ENCODE measurements at places on chromosomes 16 and 17.

GRCh38 chr16:87953308-87954215, 2.3 kb downstream of the BANP start:
- DNase-seq = no peak

- no peak for DNase-seq
Measured at GRCh38 chr17:72124438-72124775, 3.6 kb downstream of the SOX9 start.

- no peak for DNase-seq
Measured at GRCh38 chr16:24978370-24978914, 36.7 kb downstream of the ARHGAP17 start.

- DNase-seq = no peak
Measured at GRCh38 chr17:82092094-82092586, 5.9 kb downstream of the FASN start.

DNA sequence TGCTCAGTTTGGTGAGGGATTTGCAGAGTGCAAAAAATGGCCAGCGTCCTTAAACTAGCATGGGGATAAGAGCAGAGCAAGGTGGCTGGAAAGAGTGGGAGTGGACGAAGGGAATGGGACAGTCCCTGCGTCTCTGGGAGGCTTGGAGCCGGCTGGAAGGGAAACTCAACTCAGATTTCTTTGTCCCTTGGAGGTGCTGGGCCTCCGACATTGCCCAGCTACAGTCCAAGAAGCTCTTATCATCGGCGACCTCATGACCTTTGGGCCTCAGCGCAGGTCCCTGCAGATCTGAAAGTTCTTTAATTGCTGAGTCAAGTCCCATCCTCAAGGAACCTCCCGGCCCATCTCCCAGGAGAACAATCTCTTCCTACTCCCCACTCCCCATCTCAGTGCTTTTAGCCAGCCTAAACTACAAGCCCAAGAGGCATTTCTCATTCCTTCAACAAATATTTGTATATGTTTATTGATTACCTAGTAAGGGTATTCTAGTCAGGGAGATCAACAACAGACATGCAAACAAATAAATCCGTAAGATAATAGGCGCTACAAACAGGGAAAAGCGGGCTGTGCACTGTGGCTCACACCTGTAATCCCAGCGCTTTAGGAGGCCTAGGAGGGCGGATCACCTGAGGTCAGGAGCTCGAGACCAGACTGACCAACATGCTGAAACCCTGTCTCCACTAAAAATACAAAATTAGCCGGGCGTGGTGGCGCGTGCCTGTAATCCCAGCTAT, 985 bp upstream of the TMEM107 start:
- DNase-seq = no peak

DNA sequence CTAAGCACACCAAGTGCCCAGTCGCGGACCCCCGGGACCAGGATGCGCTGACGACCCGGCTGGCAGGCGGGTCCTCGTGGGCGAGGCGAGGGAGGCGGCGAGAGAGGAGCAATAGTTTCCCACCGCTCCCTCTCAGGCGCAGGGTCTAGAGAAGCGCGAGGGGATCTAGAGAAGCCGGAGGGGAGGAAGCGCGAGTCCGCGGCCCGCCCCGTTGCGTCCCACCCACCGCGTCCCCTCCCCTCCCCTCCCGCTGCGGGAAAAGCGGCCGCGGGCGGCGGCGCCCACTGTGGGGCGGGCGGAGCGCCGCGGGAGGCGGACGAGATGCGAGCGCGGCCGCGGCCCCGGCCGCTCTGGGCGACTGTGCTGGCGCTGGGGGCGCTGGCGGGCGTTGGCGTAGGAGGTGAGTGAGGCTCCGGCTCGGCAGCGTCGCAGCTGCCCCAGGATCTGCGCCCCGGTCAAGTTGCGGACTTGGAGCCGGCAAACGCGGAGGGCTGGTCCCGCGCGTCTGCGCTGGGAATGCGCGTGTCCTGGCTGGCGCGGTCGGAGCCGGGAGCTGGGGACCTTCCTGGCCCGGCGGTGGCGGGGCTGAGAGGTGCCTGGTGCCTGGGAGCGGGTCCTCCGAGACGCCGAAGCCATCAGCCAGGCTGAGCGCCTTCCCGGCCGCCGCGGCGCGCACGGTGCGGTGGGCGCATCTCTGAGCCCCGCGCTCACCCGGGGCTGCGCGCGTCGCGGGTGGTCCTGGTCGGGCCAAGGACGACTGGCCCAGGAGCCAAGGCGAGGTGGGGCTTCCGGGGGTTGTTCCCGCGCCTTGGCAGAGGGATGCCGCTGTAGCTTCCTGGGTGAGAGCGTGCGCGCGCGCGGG, at the start of gene ITGB3:
Gene ITGB3 (plus strand): TSS at position 287 of the 862 bp plus-strand sequence. CDS start 35 bp downstream, at position 322.
- DNase-seq = peak; percentile 33

- DNase-seq = peak; percentile 82
Measured at GRCh38 chr16:52051414-52052172, 495.4 kb downstream of the TOX3 start.

- DNase-seq = no peak
Measured at GRCh38 chr17:33334703-33335102, 41.6 kb upstream of the ASIC2 start.

GRCh38 chr16:84614968-84615813, 2.7 kb downstream of the COTL1 start:
- no peak for DNase-seq

DNA sequence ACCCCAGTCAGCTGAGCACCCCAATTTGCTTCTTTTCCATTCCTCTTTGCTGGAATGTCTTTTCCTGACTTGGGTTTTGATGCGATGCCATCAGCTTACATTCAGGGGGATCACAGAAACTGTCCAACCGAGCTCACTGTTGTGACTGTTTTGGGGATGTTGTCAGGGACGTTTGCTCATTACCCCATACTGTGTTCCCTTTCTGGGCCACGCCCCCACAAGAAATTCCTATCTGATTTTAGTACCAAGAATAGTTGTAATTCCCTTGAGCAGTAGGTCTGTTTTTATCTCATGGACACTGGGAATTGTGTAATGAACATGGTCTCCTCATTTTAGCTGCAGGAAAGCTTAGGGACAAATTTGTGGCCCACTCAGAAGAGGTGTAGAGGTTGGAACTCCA, 2.6 kb upstream of the NTN1 start:
- DNase-seq = no peak

GRCh38 chr17:70808596-70808995, 639.3 kb downstream of the KCNJ2 start:
- no peak for DNase-seq

DNA sequence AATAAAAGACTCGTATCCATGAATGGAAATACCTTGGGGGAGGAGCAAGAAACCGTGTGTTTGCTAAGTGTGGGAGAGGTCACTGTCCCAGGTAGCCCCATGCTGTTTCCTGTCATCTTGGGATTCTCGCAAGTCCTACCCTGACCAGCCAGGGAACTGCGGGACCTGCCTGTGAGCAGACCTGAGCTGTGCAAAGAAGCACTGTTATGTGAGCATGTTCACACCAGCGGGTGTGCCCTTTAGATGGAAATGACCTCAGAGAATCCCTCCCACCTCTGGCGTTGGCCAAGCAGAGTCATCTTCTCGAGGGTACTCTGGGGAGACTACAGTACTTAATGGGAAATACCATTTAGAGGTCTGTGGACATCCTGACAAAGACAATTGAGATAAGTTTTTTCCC, 127.0 kb upstream of the MON1B start:
- DNase-seq = no peak

- no peak for DNase-seq
Measured at GRCh38 chr16:87492291-87492630, 563 bp downstream of the ZCCHC14 start.

GRCh38 chr17:58980706-58981481, 125.8 kb downstream of the TRIM37 start:
- DNase-seq = no peak

GRCh38 chr16:66335704-66336329, 30.7 kb upstream of the CDH5 start:
- DNase-seq = peak; percentile 91

- no peak for DNase-seq
Measured at GRCh38 chr16:4057439-4057877, 58.8 kb downstream of the ADCY9 start.

DNA sequence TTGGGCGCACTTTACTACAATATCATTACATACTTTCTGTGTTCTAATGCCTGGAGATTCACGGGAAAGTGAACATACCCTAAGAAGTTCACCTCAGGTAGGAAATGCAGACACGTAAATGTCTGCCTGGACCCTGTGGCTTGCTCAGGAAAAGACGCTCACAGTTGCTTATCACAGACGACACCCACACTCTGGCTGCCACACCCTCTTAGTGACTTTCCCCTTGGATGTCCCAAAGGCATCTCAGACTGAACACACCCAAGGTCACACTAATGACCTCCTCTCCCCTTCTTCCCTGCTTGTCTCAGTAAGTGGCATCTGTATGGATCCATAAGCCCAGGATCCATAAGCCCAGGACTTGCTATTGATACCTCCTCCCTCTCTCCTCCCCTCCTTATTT, 32.6 kb downstream of the CDRT15 start:
- DNase-seq = no peak

DNA sequence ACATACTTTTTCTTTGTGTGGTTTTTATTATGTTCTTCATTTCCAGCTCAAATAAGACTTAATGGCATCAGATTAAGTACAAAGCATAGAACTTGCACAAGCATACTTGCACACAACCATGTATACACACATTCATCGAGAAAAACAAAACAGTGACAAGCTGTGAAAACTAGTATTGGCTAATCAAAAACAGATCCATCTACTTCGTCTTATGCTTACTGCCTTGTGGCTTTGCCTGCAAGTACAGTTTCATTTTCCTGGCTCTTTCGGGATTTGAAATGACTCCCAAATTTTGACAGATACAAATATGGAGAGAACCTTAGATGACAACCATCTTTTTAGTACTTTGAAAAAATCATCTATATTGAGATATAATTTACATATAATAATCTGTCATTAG, 338.3 kb downstream of the BCAS3 start:
- no peak for DNase-seq

GRCh38 chr17:33385713-33386112, 92.6 kb upstream of the ASIC2 start:
- no peak for DNase-seq

- no peak for DNase-seq
Measured at GRCh38 chr16:47424846-47425245, 36.0 kb downstream of the ITFG1 start.

DNA sequence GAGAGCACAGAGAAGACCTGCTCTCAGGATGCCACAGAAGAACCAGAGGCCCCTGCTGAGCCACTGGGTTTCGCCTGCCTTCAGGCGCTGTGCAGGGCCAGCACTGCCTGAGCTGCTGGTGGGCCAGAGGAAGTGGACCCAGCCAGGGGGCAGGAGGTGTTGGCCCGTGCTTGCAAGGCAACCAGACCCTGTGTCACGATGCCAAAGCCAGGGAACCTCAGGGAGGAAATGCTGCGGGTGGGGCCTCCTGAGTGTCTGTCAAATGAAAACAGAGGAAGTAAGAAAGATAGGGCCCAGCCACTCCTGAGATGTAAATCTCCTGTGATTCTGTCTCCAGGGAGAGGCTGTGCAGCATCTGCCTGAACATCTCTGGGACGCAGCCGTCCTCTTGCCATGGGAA, 58.1 kb upstream of the ADORA2B start:
- DNase-seq = no peak

GRCh38 chr16:8943966-8944759, 19.5 kb downstream of the USP7 start:
- DNase-seq = no peak

GRCh38 chr17:7478276-7479212, 887 bp downstream of the ZBTB4 start:
- peak; percentile 72 for DNase-seq

DNA sequence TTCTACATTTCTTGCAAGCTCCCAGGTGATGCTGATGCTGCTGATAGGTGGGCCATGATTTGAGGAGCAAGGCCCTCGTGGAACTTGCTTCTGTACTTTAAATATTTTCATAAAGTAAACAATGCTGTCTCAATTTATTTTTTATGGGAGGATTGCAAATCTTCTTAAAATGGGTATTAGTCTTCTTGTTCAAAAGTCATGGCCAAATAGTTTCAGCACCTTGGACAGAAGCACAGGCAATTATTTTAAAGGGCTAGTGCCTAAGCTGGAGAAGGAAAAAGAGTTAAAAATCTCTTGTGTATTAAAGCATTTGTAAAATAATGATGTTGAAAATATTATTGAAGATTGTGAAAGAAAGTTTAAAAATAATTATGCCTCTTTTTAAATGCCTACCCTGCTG, 50.5 kb downstream of the GPR139 start:
- no peak for DNase-seq

DNA sequence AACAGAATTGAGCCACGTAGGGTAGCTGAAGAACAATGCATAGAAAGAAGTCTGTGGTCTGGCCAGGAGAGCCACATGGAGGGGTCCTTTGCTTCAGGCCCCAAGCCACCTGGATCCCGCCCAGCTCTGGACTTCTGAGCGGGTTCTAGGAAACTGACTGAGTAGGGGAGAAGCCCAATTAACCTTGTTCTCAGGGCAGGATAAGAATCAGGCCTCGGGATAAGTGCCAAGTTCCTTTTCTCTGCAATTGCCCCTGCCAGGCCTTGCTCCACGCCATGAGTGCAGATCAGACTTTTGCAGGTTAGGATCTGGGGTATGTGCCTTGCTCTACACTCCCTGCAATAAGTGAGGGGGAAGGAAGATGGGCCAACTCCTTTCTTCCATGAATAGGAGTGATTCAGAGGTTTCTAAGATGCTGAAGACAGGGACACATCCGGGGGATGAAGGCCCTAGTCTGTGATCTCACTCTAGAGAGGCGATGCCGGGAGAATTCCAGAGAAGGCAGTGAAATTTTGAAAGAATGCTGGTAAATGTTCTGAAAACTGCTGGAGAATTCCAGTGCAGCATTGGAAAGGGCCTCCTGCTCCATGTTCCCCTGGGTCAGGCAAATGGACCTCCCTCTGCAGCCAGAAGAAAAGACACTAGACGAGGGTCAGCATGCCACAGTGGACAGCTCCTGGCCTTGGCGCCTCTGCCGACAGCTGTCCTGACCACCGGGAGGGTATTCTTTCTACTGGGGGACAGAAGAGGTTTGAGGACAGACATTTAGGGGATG, 5.8 kb downstream of the NEUROD2 start:
- DNase-seq = no peak

DNA sequence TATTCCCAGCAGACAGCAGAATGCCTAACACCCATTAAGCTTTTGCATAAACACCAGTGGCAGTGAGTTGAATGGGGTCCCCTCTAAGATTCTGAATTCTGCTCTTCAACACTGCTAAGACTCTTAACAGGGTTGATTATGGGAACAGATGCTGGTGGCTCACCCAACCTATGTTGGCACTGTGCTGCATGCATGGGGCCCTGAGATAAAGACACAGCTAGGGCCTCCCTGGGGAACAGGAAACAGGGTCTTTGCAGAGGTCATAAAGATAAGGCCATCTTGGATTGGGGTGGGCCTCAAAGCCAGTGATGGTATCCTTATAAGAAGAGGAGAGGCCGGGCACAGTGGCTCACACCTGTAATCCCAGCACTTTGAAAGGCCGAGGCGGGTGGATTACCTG, 190.8 kb downstream of the SLC39A11 start:
- no peak for DNase-seq

- no peak for DNase-seq
Measured at GRCh38 chr17:55332296-55333041, 67.7 kb downstream of the HLF start.

GRCh38 chr17:31511580-31511979, 120.1 kb downstream of the RAB11FIP4 start:
- DNase-seq = peak; percentile 88

GRCh38 chr16:50836121-50836621, 94.3 kb downstream of the CYLD start:
- DNase-seq = peak; percentile 98

All from globus pallidus (tissue), 1 donor.